ENCODE measurements at places on chromosomes 6 and 20.
A peak's percentile ranks its signal among the peaks of the same experiment; 100 is the strongest.

- DNase-seq, result no peak
Observed at GRCh38 chr20:40565682-40566040, 123.4 kb downstream of the MAFB start.

- DNase-seq, result peak; percentile 61
Observed at GRCh38 chr6:4446982-4447381, 311.6 kb upstream of the ECI2 start.

DNA sequence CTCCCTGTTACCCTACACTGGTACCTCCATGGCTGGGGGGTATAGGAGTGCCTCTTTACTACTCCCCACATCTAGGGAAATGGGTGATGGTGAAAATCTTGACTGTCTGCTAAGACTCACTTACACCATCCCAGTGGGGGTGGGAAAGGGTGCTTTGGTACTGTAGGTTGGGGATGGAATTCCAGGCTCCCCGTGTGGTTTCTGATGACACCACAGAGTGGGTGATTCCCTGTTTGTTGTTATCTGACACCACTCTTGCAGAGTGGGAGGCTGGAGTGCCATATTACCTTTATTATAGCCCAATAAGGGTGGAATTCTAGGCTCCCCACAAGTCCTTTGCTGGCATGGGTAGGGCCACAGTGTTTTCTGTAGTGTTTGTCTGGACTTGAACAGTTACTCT, 264.6 kb upstream of the MAN1A1 start:
- DNase-seq, result peak; percentile 4

GRCh38 chr6:33633462-33634158, 12.5 kb downstream of the ITPR3 start:
- peak; percentile 84 for DNase-seq

- DNase-seq, result peak; percentile 22
Observed at GRCh38 chr6:119527231-119527578, 177.6 kb upstream of the MAN1A1 start.

- DNase-seq, result peak; percentile 75
Observed at GRCh38 chr20:11204926-11205768, 531.3 kb upstream of the JAG1 start.

- DNase-seq, result no peak
Observed at GRCh38 chr20:19968466-19969073, 48.6 kb upstream of the NAA20 start.

DNA sequence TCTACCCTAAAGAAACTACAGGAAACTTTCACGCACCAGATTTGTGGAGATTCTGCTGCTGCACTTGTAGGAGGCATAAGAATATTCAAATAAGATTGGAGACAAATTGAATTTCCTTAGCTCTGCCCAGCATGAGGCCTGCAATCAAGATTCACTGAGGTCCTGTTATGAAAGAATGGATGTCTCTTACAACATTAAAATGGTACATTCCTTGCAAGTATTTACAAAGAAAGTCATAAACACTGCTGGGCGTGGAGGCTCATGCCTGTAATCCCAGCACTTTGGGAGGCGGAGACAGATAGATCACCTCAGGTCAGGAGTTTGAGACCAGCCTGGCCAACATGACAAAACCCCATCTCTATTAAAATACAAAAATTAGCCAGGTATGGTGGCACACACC, 74.0 kb upstream of the MAP3K4 start:
- DNase-seq, result peak; percentile 24

GRCh38 chr6:1633366-1634021, 23.8 kb downstream of the FOXC1 start:
- DNase-seq, result no peak

DNA sequence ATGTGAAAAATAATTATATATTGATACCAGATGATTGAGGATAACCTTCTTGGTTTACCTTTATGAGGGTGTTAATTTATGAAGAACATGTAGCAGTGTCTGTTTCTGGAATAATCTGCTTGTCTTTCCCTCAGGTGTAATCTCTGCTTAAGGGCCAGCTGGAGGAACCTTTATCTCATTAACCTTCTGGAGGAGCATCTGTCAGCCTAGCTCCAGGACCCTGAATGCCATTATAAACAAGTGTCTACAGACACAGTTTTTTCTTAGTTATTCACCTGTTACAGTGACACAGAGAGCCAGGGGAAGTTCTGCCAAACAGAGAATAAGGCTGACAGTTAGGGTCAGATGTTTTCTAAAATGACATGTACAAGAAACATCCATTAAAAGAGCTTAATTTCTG, at the start of gene IMPG1:
Gene IMPG1, minus strand, starts transcription at position 101 of the 400 bp plus-strand sequence. CDS start 174 bp downstream, outside the sequence.
- DNase-seq, result no peak

- peak; percentile 94 for DNase-seq
Observed at GRCh38 chr6:108560463-108561308, at the start of gene FOXO3. TSS of gene FOXO3 (plus strand) at chr6:108560917. CDS start at chr6:108561209, 292 bp downstream.

GRCh38 chr20:53993310-53993709, 77.1 kb downstream of the BCAS1 start:
- DNase-seq, result no peak

- DNase-seq, result no peak
Observed at GRCh38 chr6:1586861-1587450, 22.8 kb upstream of the FOXC1 start.

DNA sequence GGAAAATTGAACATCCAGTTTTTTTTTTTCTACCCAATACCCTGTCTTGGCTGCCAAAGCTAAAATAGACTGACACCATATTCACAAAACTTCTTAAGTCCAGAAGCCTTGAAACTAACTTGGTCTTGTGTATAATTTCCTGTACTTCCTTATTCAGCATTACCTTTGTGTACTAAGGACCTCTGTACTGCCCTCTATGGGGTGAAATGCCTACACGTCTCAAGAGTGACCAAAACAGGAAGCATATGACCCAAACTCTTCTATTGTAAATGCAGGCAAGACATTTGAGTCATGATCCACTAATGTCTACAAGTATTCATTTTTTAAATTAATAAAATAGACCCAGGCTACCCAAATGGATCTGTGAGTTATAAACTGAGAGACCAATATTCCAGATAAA, 50.4 kb downstream of the HMGCLL1 start:
- DNase-seq, result peak; percentile 28

DNA sequence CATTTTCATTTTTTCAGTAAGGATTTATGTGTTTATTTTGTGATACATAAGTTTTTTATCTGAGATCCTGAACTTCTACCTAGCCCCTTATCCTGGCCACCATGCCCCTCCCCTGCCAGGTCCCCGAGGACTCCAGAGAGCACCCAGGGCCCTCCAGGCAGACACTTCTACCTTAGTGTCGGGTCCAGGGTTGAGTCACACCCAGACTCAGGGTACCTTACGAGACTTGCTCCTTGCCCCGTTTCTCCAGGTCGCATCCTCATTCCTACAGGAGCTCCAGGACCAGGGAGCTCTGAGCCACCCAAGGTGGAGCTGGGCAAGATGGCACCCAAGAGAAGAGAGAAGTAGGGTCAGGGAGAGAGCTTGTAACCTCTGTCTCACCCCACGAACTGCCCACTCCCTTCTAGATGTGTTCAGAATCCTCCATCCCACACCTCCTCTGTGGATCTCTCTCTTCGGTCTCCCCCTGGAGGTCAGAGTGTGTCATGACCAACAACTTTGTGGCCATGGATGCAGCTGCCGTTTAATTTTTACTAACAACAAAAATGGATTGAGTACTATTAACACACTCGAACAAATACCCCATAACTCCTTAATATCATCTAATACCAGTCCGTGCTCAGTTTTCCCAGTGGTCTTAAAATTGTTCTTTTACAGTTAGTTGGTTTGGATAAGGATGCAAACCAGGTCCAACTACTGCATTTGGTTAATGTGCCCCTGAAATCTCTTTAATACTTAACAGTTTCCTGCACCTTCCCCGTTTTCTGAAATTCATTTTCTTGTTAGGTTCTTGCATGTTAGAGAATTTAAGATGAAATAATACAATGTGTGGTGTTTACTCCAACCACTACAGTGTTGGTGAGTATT, 130.6 kb upstream of the INSM1 start:
- DNase-seq, result peak; percentile 69

DNA sequence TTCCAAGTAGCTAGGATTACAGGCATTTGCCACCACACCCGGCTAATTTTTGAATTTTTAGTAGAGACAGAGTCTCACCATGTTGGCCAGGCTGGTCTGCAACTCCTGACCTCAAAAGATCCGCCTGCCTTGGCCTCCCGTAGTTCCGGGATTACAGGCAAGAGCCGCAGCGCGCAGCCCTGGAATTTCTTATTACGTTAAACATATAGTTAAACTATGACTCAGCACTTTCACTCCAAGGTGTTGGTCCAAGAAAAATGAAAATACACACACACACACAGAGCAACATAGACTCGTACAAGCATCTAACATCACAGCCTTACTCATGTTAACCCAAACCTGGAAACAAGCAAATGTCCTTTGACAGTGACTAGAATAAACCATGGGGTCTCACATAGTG, 663.9 kb downstream of the PRKN start:
- no peak for DNase-seq

- DNase-seq, result no peak
Observed at GRCh38 chr20:19876828-19877460, 118.9 kb downstream of the RIN2 start.

DNA sequence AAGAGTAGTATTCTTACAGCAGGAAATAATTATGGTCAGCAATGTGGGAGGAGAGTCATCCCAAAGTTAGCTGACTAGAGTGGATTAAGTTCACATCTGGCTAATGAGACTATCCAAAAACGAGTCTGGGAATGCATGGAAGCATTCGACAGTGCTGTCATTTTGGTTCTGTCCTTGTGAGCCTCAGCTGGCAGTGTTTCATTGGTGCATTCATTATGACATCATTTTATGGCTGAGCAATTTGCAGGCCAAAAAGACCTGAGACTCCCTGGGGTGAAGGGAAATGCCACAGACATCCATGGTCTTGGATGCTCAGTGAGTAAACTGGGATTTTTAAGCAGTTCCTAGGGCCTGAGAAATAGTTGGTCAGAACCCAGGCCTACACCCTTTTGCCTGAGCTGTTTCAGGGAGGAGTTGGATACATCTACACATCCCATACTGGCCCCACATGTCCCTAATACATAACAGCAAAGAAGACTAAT, 196.4 kb upstream of the CCN2 start:
- peak; percentile 99 for DNase-seq

GRCh38 chr20:6122111-6122872, 538 bp downstream of the FERMT1 start:
- DNase-seq, result peak; percentile 46

DNA sequence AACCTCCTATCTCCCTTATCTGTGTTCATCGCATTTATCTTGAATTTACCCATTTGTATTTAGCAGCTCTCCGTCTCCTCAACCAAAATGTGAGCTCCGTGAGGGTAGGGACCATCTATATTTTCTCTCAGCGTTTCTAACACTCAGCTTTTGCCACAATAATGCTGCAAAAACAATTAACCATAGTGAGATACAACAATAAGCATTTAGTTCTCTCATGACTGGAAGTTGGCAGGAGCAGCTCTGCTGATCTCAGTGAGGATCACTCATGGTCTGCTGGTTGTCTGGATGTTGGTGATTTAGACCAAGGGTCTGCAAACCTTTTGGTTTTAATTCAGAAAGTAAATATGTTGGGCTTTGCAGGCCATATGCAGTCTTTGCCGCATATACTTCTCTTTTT, 394.8 kb upstream of the RNF217 start:
- no peak for DNase-seq

GRCh38 chr6:43127877-43128276, 43.2 kb upstream of the SRF start:
- DNase-seq, result peak; percentile 27

- DNase-seq, result no peak
Observed at GRCh38 chr6:109511832-109512231, 28.8 kb upstream of the ZBTB24 start.
